Umbilical cord (tissue), 2 donors: ENCODE measurements at places on chromosomes 5 and 9.
A peak's percentile ranks its signal among the peaks of the same experiment; 100 is the strongest.

- peak; percentile 86 for DNase-seq
These were observed 24.8 kb upstream of the IER5L start for GRCh38 chr9:129202613-129203555.

- peak; percentile 26 for DNase-seq
These were observed 390.1 kb downstream of the CCDC171 start for GRCh38 chr9:15942831-15943424.

- peak; percentile 90 for DNase-seq
These were observed 208.8 kb downstream of the MAN2A1 start for GRCh38 chr5:109898269-109899162.

DNA sequence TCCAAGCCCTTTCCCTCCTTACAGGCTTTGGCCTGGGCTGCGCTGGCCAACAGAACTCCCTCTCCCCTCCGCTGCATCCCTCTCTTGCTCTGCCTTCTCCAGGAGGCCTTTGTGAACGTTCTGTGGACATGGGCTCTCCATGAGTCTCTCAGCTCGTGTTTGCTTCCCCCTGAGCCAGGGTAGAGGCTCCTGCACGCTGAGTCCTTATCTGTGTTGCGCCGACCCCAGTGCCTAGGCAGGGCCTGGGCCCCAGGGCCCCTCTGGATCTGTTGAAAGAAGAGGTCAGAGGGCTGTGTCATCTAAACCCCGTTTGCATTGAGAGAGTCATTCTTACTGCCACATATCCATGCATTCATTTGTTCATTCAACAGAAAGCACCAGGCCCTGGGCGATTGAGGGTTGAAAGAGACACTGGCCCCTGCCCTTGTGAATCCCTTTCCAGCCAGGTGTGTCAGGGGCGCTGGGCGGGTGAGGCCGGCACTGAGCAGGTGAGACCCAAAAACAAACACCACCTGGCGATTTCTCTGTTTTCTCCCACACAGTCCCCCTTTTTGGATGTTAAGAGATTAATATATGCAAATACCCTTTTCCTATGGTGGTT, 111.2 kb upstream of the IER5L start:
- DNase-seq: no peak

DNA sequence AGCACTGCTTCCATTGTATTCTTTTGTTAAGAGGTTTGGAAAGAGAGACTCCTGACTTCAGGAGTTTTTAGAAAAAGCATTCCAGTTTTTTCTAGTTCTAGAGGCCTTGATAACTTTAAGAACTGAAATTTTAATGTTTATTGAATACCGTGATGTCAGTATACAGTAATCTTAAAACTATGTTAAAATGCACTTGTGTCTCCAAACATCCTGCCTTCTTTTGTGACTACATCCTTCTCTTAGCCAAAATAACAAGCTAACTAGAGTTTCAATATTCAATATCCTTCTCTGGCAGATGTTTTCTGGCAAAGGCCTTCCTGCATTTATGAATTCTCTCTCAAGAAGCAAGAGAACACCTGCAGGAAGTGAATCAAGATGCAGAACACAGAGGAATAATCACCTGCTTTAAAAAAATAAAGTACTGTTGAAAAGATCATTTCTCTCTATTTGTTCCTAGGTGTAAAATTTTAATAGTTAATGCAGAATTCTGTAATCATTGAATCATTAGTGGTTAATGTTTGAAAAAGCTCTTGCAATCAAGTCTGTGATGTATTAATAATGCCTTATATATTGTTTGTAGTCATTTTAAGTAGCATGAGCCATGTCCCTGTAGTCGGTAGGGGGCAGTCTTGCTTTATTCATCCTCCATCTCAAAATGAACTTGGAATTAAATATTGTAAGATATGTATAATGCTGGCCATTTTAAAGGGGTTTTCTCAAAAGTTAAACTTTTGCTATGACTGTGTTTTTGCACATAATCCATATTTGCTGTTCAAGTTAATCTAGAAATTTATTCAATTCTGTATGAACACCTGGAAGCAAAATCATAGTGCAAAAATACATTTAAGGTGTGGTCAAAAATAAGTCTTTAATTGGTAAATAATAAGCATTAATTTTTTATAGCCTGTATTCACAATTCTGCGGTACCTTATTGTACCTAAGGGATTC, 43.1 kb downstream of the NDFIP1 start:
- DNase-seq: peak; percentile 69
